ENCODE measurements at places on chromosomes 6 and 20.

GRCh38 chr20:49575551-49576060 lies 7.7 kb upstream of the PTGIS start:
- peak; percentile 19 for DNase-seq

- DNase-seq = no peak
These were observed 585.4 kb downstream of the CDH26 start for GRCh38 chr20:60543598-60543997.

DNA sequence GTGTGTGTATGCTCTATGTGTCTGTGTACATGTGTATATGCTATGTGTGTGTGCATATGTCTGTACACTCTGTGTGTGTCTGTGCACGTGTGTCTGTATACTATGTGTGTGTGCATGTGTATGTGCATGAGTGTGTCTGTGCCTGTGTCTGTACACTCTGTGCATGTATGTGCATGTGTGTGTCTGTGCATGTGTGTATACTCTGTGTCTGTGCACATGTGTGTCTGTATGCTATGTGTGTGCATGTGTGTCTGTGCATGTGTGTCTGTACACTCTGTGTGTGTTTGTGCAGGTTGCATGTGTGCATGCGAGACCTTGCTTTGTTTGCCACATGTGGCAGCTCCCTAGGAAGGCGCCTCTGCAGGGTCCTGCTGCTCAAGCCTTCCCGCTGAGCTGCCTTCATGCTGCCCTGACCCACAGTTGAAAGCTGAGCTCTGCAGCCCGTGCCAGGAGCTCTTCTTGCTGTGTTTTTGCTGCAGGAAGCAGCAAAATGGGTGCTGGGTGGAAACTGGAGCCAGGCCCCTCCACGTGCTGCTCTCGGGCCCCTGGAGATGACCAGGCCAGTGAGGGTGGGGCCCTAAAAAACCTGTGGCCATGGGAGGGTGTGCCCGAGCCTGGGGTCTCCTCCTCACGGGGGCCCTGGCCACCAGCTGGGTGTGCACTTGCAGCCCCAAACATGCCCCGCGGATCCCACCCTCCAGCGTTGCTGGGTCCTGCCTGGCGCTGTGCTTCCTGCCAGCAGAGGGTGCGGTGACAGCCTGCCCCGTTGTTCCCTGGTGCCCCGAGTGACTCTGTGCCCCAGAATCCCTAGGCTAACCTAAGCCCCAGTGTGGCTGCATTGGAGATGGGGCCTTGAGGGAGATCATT lies 109.1 kb downstream of the DACT2 start:
- no peak for DNase-seq

GRCh38 chr20:8352486-8352885 lies 220.4 kb downstream of the PLCB1 start:
- no peak for DNase-seq

DNA sequence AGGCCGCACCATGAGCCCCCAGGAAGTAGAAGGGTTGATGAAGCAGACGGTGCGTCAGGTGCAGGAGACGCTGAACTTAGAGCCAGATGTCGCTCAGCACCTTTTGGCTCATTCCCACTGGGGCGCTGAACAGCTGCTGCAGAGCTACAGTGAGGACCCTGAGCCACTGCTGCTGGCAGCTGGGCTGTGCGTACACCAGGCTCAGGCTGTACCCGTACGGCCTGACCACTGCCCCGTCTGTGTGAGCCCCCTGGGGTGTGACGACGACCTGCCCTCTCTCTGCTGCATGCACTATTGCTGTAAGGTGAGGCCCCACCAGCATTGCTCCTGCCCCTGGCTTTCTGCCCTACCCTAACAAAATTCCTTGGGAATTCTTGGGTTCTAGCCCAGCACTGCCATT lies 13.1 kb downstream of the DNPH1 start:
- DNase-seq = no peak

GRCh38 chr6:129575378-129576118 lies 134.4 kb downstream of the ARHGAP18 start:
- peak; percentile 70 for DNase-seq

DNA sequence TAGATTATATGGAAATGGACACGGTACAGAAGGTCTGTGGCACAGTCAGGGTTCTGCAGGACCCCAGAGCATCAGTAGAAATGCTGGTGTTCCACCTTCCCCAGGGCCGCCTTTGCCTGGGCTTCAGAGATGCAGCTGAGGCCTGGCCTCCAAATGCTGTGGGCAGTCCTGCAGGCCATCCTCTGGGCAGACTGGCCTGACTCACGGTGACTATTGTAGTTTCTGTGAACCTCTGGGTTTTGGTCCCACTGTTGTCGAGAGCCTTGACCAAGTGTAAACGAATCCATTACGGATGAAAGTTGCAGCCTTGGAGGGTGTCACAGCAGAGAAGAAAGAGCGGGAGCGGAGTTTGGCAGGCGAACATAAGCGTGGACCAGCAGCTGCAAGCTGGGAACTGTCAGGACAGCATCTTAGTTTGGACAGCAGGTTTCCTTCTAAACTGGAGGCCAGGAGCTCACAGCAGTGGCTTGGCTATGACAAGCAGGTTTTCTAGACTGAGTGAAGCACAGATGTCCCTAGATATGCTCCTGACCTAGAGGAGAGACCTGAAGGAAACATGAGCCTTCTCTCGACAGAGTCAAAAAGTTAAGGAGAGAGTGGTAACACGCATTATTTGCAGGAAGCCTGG lies 46.2 kb upstream of the BCLAF1 start:
- DNase-seq = no peak

DNA sequence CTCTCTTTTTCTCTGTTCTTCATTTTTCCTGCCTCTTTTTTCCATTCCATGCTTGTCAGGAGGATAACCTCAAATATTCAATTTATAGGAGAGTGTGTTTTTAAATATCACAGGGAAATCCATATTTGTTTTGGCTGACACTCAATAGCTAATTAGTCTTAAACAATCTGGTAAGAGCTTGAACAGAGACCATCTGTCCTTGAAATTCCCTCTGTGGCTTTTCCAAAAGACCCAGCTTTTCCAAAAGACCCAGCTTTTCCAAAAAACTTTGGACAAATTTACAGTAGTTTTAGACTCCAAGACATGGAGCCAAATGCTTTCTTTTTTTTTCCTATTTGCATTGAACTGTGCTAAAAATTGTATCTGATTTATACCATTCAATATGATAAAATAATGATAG lies 127.4 kb upstream of the FAM83B start:
- no peak for DNase-seq

- DNase-seq = peak; percentile 5
These were observed 46.3 kb downstream of the CYP39A1 start for GRCh38 chr6:46606338-46606737.

DNA sequence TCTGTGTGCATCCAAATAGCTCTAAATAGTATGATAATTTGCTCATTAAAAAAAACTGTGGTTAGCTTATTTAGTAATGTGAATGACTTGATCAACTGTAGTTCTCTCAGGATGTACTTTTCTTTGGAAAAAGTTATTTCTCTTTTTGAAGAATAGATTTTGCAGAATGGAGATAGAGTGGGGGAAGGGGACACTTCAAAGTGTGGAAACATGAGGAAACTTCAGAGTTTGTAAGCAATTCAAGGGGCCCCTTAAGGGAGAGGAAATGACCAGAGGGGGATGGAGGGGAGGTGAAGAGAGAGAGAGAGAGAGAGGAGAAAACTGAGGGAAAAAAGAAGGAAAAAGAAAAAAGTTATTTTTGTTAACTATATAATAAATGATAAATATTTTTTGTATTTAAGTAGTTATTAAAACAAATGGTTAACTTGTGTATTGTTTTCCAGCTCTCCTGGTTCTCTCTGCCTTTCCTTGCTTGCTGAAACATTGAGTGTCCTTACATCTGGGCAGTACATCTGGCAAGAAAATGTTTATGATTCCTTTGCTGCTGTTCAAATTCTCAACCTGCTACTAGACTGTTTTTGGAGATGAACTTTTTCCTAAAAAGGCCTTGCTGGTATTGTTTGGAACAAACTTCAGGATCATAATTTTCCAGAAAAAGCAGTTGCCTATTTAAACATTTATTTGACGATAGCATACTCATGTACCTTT lies 497.5 kb upstream of the CITED2 start:
- no peak for DNase-seq

DNA sequence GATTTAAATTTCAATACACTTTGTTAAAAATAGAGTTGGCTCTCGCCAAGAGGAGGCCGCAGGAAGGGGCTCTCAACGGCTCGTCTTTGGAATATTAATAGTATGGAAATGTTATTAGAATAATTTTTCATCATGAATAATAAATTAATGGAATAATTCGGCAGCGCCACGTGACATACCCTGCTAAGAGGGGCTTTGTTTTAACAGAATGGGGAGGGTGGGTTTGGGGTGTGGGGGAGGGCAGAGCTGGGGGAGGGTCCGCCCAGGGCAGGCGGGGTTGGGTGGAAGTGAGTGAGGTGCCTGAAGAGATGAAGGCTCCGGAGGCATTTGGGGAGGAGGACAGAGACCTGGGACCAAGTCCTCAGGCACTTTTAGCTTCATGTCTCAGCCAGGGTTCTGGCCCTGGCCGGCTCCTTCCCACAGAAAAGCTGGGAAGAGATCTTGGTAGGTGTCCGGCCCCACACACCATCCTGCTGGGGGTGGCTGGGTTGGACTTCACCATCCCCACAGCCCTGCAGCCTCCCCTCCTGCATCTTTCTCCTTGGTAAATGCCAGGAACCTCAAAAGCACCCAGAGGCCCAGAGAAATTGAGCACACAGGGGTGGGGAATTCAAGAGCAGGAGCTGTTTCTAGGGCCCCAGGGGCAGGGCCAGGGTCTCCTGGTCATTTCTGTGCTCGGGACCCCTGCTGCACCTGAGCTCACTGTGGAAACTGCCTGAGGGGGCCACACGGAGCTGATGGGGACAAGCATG lies 93.6 kb upstream of the BHLHE23 start:
- DNase-seq = no peak

DNA sequence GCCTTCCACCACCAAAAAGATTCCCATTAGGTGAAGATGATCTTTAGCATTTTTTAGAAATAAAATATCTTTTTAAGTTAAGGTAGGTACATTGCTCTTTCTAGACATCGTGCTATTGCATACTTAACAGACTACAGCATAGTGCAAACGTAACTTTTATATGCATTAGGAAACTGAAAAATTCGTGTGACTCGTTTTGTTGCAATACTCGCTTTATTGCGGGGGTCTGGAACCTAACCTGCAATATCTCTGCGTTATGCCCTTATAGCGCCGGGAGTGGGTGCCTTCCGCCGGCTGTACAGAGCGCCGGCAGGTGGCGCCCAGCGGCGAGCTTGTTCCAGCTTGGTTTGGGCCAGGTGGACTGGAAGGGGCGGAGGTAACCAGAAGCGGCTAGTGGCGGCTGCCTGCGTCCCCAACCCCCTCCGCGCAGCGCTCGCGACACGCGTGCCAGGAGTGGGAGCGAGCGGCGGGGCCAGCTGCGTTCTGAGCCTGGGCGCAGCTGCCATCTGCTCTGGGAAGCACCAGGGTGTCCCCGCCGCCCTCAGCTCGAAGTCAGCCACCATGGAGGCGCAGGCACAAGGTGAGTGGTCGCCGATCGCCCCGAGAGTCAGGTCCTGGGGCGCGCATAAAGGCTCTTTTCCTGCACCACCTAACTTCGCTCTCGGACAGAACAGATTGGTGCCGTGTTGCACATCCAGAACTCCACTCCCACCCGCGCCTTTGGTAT lies at the start of gene TPD52L1:
TPD52L1 (plus strand) TSS at position 383 of the 727 bp plus-strand sequence; CDS start at position 562, 179 bp downstream.
- DNase-seq = peak; percentile 81

GRCh38 chr6:2351090-2351489 lies 105.7 kb upstream of the GMDS start:
- no peak for DNase-seq

DNA sequence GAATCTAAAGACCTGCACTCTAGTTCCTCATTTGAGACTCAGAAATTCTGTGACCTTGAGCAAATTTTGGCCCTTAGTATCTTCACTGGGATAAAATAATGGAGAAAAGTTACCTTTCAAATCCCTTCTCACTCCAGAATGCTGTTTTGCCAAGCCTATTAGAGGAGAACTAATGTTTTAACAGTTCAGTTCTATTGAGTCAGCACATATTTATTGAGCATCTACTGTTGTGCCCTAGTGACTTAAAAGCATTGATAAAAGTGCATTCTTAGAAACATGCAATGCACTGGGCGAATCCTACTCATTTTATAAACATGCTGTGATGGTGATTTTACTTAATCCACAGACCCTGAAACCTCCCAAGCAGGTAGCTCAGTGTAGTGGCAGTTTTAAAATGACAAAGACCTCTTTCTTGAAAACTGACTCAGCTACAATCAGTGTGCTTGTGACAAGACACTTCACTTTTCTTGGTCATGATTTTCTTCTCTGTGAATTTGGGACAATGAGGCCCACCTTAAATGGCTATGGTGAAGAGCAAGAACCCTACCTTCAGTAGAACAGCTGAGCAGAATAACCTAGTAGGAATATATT lies 312.0 kb downstream of the ALDH8A1 start:
- no peak for DNase-seq

DNA sequence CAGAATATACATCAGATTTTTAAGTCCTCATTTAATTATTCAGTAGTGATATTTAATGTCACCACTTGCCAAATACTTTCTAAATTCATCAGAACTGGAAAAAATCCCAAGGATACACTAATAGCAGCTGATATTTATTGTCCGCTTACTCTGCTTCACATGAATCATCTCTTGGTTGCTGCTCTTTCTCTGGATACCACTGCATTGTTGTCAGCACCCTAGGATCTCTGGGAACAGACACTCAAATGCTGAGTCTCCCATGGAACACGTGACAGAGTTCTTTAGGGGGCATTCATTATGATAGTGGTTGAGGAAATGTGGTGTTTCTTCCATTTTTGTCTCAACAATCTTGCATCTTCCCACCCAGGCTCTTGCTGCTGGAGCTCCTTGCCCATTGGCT lies 318.0 kb downstream of the RFPL4B start:
- DNase-seq = peak; percentile 34

- DNase-seq = no peak
These were observed 27.9 kb downstream of the NTSR1 start for GRCh38 chr20:62736407-62737071.

DNA sequence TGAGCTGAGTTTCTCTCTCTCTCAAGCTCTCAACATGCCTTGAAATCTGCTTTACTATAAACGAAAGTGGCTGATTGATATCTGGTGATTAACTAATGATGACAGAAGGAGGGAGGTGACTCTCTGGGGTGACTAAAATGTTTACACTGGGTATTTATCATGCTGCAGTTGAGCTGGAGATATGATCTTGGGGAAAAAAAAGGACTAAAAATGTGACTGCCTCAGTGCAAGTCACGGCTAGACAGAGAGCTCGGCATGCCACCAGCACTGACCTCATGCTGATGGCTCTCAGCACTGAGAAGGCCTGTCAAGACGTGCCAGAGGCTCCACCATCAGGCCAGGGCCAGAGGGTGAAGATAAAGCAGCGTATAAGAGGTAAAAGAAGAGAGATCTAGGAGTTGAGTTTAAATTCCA lies 103.1 kb upstream of the SPACA1 start:
- DNase-seq = peak; percentile 60

GRCh38 chr20:24523661-24524060 lies 54.2 kb downstream of the SYNDIG1 start:
- no peak for DNase-seq

- peak; percentile 9 for DNase-seq
These were observed 1.2 kb downstream of the ANGPT4 start for GRCh38 chr20:914727-915498.

DNA sequence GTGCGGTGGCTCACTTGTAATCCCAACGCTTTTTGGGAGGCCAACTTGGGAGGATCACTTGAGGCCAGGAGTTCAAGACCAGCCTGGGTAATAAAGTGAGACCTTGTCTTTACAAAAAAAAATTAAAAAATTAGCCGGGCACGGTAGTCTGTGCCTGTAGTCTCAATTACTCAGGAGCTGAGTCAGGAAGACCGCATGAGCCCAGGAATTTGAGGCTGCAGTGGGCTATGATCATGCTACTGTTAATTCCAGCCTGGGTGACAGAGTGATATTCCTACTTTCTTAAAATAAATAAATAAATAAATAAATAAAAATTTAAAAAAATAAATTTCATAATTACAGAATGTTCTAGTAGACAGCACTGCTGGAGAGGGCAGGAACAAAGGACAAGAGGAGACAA lies 62.4 kb downstream of the DST start:
- DNase-seq = peak; percentile 36

GRCh38 chr20:3710703-3711483 lies 1.5 kb downstream of the SIGLEC1 start:
- DNase-seq = peak; percentile 61
